Testis (tissue), 5 donors: ENCODE measurements at places on chromosomes 1 and 21. TPM values are rescaled to one million over a fixed set of nuclear protein-coding genes. Genes with fewer than 3 reads are reported as not detected.

GRCh38 chr1:99326215-99326949 is 62.1 kb downstream of the PLPPR4 start:
- DNase-seq, result no peak

GRCh38 chr21:22650226-22650625 is 1652.0 kb downstream of the NCAM2 start:
- no peak for DNase-seq

- DNase-seq, result peak; percentile 74
These were observed 157.0 kb downstream of the RERE start for GRCh38 chr1:8660411-8660828.

- DNase-seq, result no peak
These were observed 283.3 kb downstream of the DUSP10 start for GRCh38 chr1:221458447-221459156.

Gene TCP10L
- total RNA-seq, result 107 TPM

- no peak for DNase-seq
These were observed 2.2 kb upstream of the SPRR1B start for GRCh38 chr1:153028766-153029165.

GRCh38 chr1:110089561-110090275 is 19.2 kb upstream of the ALX3 start:
- no peak for DNase-seq

Gene CNKSR1
- 7.6 TPM for total RNA-seq

- DNase-seq, result no peak
These were observed 155.3 kb downstream of the CDC7 start for GRCh38 chr1:91655912-91656449.

- DNase-seq, result no peak
These were observed 9.3 kb upstream of the MMEL1 start for GRCh38 chr1:2642131-2642559.

Gene CDA
- 0.81 TPM for total RNA-seq

- no peak for DNase-seq
These were observed 14.0 kb downstream of the GPA33 start for GRCh38 chr1:167076136-167076710.

- peak; percentile 63 for DNase-seq
These were observed 317.4 kb upstream of the RUNX1 start for GRCh38 chr21:35366394-35367080.

GRCh38 chr1:28966617-28967016 is 52.2 kb downstream of the EPB41 start:
- no peak for DNase-seq

GRCh38 chr21:29157080-29157479 is 26.6 kb downstream of the MAP3K7CL start:
- DNase-seq, result no peak

DNA sequence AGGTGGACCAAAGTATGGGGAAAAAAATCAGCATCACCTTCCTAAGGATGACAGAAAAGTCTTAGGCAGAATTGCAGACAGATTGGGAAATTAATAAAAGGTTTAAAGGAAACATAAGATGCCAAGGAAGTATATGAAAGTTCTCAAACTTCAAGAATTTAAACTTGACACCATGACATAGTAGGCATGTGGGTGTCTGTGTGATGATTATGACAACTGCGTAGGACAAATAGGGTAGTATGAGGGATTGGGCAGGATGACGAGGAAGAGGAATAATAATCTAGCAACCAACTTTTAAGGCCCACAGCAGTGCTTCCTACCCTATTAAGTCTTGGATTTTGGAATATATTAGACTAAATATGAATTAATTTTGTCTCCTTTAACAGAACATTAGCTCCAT is 52.4 kb downstream of the HNRNPR start:
- DNase-seq, result no peak

DNA sequence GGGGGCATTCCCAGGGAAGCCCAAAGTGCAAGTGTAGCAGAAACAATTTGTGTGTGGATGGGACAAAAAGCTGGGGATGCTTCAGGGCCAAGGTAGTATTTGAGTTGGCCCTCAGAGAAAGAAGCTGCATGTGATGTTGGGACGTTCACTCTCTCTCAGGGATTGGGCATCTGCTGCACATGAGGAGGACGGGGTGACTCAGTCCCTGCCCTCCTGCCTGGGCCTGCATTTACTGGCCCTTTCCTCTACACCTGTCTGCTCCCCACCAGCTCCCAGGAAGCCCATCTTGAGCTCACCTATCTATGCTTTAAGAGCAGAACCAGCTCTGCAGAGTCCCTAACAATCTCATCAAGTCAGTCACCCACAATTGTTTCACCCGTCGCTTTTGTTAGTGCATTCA is 23.5 kb upstream of the MPZL1 start:
- no peak for DNase-seq

Gene LHX8
- 2.9 TPM for total RNA-seq

GRCh38 chr1:191155178-191155577 is 677.5 kb upstream of the BRINP3 start:
- DNase-seq, result no peak

- DNase-seq, result no peak
These were observed 3.6 kb upstream of the CSTB start for GRCh38 chr21:43779660-43780059.

GRCh38 chr1:232046451-232047306 is 420.1 kb downstream of the DISC1 start:
- DNase-seq, result no peak

Gene KCNJ15
- total RNA-seq, result 4.9 TPM

Gene BSND
- total RNA-seq, result 0.24 TPM
